ENCODE measurements at places on chromosomes 7 and 10. TPM values are rescaled to one million over a fixed set of nuclear protein-coding genes. Genes with fewer than 3 reads are reported as not detected.
A peak's percentile ranks its signal among the peaks of the same experiment; 100 is the strongest.

ZNF727 gene
- total RNA-seq, result 2.3 TPM

GLCCI1 gene
- total RNA-seq, result 33.2 TPM

DNA sequence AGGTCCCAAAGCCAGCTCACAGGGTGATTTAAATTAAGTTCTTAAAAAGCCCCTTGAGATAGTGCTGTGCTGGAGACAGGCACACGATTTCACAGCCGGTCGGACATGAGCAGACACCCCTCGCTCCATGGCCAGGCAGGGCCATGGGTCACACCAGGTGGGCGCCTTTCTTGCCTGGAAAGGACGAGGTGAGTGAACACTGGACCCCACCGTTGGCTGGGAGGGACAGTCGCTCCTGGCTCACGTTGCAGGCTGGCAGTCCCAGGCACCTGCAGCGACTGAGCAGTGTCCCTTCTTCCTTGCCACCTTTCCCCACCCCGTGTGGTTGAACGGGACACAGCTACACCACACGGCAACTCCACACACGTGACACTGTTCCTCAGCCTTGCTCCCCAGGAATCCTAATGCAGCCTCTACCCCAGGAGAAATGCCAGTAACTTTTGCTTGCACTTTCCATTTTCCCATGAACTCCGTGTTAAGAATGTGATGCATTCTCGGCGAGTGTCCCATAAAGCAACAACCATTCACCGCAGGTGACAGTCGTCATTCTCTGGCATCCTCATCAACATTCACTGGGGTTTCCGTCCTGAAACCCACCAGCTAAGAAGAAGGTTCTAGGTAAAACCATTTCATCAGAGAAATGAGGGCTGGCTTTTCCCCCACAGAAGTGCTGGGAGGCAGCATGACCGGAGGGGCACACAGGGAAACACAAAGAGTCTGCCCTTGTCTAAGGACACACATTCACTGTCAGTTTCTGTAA lies 217.4 kb downstream of the ZMYND11 start:
- DNase-seq, result peak; percentile 32

DNA sequence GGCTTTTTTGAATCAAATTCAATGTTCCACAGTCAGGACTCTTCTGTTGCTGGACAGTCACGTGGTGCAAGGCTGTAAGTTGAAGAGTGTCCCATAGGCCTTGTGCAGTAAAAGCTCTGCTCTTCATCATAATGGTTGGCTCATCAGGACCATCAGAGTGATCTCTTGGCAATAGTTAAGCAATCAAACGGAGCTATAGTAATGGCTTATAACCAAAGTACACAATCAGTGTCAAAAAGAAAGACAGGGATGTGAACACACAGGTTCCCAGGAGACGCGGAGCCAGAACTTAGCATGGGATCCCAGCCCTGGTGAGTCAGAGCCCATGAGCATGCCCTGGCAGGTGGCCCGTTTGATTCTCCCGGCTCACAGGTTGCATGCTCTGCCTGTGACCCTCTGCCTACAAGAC lies 10.8 kb upstream of the GPNMB start:
- no peak for DNase-seq

- DNase-seq, result no peak
These were observed 110.4 kb downstream of the HIPK2 start for GRCh38 chr7:139667377-139667776.

GRCh38 chr10:76244061-76244686 lies 812.8 kb downstream of the LRMDA start:
- DNase-seq, result no peak

GRCh38 chr7:47648275-47648925 lies 66.5 kb upstream of the TNS3 start:
- DNase-seq, result no peak

DNA sequence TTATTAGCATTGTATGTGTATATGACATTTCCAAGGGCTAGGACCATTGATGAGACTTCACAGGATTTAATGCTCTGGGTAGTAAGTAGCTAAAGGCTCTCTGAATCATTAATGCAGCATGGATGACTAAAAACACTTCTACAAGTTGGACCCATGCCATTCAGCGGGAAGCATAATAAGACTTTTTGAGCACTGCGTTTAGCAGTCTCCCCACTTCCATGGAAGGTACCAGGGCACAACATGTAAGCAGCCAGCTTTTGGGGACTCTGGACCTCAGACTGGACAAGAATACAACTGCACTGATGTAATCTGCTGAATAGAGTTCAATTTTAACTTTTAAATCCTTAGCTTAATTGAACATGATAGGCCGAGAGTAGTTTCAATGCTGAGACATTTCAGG lies 191.7 kb upstream of the IMMP2L start:
- DNase-seq, result no peak

STRIP2 gene
- total RNA-seq, result 0.11 TPM

DNA sequence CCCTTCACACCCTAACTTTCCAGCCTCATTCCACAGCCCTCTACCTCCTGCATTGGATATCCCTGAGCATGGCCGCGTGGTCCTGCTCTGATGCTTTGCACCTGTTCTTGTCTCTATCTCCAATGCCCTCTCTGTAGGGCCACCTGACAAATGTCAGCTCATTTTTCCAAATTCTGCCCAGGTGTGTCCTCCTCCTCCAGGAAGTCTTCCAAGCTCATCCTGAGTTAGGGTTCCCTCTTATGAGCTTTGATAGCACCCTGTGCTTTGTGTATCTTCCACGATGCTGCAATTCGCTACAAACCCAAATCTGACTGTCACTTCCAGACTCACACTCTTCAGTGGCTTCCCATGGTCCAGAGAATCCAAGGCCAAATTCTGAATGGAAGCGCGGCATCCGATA lies 14.7 kb upstream of the SLC35B4 start:
- DNase-seq, result no peak

- DNase-seq, result no peak
These were observed 86.4 kb downstream of the TMEM106B start for GRCh38 chr7:12297283-12298108.

DNA sequence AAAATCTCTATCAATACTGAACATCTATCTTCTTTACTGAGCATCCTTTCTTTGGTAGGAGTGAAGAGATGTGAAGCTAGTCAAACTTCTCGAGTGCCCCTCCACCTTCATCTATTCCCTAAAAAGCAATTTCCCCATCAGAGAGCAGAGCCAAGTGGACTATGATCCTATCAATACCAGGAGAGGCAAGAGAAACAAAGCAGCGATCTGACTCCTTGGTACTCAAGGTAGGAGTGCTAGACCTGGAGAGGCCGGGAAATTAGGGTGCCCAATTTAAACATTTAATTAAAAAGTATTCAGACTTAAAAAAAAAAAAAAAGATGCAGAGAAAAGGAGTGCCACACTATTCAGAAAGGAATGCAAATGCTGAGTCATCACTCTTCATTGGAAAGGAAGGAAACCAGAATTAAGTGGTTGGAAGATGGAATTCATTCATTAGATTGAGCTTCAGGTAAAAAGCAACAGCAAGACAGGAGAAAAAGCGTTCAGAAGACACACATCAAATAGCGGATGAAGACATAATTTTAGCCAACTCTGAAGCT lies 1.6 kb downstream of the TIAL1 start:
- DNase-seq, result no peak

NODAL gene
- not detected for total RNA-seq

DNA sequence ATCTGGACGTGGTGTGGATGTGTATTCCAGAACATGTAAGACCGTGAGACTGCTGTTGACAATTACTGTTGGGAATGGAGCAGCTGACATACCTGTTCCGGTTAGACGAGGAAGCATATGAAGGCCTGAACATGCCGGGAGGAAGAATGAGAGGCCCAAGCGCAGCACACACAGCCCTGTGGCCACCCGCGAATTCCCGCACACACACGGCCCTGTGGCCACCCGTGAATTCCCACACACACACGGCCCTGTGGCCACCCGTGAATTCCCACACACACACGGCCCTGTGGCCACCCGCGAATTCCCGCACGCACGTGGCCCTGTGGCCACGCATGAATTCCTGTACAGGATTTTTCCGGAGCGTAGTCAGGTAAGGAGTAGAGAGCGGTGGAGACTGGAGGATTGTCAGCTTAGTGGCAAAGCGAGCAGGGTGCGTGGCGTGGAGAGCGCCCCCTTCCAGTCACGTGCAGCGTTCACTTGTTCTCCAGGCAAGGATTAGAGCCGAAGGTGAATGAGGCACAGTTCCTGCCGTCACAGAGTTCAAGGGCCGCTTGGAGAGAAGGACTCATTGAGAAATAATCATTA lies 9.5 kb upstream of the SUN1 start:
- DNase-seq, result no peak

CBLL1 gene
- total RNA-seq, result 59.9 TPM

CRHR2 gene
- total RNA-seq, result not detected
